ENCODE measurements at places on chromosomes 7 and 10.

GRCh38 chr10:132925614-132926013 lies 16.8 kb downstream of the CFAP46 start:
- no peak for DNase-seq

- DNase-seq: no peak
Measured at GRCh38 chr10:35716776-35717175, 74.7 kb upstream of the FZD8 start.

DNA sequence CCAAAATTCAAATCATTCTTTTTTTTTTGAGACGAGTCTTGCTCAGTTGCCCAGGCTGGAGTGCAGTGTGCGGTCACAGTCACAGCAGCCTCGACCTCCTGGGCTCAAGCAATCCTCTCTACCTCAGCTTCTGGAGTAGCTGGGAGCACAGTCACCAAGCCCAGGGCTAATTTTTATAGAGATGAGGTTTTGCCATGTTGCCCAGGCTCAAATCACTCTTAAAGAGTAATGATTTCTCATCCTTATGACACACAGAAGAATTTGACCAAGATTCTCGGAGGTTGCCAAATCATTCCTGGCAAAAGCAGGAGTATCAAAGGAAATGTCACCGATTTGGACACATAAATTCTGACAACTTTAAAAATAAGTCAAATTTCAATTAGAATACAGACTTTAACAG lies 39.1 kb downstream of the SIRT1 start:
- DNase-seq: no peak

DNA sequence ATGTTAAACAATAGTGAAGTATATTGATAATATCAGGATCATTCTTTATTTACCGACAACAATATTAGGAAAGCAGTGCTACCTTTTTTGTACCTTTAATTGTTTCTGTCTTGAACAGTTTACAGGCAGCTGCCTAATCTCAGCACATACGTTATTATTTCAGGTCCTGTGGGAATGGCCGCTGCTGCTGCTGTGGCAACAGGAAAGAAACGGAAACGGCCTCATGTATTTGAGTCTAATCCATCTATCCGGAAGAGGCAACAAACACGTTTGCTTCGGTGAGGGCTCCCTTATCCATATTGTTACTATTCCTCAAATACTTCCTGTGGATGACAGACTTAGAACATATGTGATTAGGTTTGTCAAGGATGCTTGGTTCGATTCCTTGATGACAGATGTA lies 59.7 kb downstream of the NRF1 start:
- DNase-seq: peak; percentile 19

- DNase-seq: no peak
Measured at GRCh38 chr10:101624526-101625102, 36.5 kb downstream of the DPCD start.

DNA sequence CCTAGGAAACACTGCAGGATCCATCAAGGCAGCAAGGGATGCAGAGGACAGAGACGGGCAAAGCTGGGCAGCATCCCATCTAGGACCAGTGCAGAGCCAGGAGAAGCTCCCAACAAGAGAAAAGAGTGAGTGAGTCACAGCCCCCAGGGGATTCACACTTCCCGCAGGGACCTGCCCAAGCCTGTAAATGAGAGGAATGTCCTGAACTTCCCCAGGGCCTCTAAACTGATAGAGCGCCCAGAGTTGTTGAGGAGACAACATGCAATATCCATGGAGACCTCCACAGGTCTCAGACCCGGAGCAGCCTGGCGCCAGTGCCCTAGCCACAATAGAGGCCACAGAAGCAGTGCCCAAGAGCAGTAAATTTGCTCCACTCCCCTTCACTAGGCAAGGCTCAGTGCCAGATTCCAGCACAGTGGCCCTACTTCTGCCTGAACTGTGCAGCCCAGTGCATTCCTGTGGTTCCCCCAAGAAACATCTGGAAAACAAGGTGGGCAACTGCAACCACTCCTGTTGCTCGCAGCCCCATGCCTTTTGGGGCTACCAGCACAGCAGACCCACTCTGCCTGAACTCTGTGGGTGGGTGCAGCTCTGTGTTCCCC lies 567.5 kb downstream of the POM121L12 start:
- peak; percentile 41 for DNase-seq

DNA sequence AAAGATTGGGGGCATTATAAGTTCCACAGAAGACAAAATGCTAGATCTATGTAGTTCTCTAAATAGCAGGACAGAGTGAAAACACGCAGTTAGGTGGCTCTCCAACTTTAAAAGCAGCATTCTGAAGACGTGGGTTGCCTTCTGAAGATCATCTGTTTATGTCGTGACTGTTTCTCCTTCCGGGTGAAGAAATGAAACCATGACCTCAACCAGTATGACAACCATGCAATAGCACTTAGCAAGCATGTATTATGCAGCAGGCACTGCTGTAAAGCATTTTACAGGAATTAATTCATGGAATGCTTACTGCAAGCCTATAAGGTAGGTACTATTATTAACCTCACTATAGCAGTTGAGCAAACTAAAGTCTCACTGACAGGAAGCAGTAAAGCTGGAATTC lies 125.2 kb downstream of the SLC25A13 start:
- DNase-seq: no peak

DNA sequence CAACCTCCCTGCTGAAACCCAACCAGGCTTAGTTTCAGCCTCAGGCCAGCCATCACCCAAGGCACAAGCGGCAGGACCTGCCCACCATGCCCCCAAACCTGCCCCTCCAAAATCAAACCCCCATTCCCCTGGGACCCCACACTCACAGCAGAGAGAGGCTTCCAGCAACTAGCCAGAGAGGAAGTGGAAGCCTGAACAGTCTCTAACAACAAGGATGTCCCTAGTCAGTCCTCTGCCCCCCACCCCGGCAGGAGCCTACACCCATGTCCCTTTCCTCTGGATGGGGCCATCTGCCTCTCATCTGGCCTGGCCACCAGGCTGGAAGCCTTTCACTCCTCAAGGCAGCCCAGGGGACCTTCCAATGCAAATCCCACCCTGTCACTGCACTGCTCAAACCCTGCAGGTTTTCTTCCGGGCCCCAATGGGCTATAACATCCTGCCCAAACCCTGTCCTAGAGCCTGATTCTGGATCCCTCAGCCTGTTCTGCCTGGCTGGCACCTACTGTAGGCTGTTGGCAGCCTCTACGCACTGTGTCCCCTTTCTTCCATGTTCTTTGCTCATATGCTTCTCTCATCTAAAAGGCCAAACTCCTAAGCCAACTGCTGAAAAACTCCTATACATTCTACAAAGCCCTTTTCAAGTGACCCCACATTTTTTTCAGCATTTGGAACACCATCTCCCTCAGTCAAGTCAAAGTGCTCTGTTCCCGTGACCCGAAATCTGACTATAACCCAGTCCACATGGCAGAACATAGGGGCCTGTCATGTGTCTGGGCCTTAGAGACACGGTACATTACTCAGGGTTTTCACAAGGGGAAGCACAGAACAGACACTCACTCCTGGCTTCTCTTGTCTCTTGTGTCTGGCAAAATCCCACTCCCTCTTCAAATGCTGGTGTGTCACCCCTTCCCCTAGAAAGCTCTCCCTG lies 253.3 kb downstream of the TNS3 start:
- peak; percentile 26 for DNase-seq

DNA sequence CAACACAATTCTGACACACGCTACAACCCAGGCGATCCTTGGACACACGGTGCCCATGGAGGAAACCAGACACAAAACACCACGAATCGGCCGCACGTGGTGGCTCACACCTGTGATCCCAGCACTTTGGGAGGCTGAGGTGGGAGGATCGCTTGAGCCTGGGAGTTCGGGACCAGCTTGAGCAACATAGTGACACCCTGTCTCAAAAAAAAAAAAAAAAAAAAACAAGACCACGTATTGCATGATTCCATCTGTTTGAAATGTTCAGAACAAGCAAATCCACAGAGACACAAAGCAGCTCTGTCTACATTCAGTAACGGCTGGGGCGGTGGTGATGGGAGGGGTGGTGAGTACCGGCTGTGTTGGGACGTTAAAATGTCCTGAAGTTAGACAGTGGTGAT lies 25.2 kb downstream of the ADAP1 start:
- DNase-seq: no peak

GRCh38 chr7:64863021-64863420 lies 40.1 kb upstream of the ZNF273 start:
- no peak for DNase-seq

DNA sequence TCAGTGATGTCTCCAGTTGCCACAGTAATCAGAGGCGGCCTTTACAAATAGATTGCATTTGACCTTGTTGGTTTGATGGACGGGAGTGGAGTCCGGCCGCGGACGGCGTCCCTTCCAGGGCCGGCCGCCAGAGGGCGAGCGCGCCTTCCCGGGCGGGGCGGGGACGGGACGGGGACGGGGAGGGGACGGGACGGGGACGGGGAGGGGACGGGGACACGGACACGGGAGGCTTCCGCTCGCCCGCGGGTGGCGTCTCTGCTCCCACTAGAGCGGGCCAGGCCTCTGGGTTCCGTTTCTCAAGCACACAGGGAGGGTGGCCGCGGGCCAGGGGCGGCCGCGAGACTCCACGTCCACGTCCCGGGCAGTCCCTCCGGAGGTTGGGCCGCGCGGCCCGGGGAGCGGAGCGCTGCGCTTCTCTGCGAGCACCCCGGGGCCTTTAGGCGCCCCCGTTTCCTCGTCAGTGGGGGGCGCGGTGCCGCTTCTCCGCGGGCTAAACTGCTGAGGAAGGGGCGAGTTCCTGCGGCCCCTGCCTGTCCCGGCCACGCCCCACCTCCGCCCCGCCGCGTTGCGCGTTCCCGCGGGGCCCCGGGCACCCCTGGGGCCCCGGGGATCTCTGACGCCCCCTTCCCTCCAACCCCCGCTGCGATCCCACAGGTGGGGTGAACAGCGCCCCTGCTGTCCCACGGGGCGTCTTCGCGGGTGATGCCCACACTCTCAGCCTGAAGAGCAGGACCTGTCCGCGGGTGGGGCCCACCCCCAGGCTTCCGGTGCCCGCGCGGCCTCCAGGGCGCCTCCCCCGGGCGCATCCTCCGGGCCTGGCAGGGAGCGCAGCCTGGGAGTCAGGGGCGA lies 84.2 kb upstream of the MKI67 start:
- no peak for DNase-seq

GRCh38 chr7:106255246-106255645 lies 29.5 kb downstream of the NAMPT start:
- no peak for DNase-seq

Measured in BE2C (cell line).